ENCODE measurements at places on chromosomes 11 and 22. TPM values are rescaled to one million over a fixed set of nuclear protein-coding genes. Genes with fewer than 3 reads are reported as not detected.

The KRTAP5-11 gene
- not detected for total RNA-seq

The OR4D5 gene
- total RNA-seq, result not detected

The TEF gene
- 12.0 TPM for total RNA-seq

The TMEM191C gene
- 8.3 TPM for total RNA-seq

The OR52E8 gene
- not detected for total RNA-seq

The SLC22A8 gene
- total RNA-seq, result not detected

DNA sequence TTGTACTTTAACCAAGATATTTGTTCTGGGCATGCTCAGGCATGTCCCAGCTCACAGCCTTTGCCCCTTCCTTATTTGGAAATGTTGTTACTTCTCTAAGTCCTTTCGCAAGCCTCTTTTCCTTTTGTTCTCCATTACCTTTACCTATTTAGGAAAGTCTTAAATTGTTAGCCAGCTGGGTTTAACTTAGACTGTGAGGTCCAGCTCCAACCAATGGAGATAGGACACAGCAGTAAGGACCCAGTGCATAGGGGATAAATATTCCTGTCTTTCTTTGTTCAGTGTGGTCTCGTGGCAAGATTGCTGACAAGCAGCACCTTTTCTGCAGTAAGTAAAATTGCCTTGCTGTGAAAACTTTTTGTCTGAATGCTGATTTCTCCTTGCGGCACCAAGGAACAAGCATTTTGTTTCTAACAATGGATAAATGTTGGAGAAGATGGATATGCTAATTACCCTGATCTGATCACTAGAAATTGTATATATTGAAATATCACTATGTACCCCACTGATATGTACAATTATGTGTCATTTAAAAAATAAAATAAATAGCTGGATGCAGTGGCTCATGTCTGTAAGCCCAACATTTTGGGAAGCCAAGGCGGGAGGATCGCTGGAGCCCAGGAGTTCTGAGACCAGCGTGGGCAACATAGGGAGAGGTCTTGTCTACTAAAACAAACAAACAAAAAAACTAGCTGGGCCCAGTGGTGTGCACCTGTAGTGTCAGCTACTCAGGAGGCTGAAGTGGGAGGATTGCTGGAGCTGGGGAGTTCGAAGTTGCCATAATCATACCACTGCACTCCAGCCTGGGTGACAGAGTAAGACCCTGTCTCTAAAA lies 31.9 kb upstream of the FTH1 start:
- no peak for DNase-seq

DNA sequence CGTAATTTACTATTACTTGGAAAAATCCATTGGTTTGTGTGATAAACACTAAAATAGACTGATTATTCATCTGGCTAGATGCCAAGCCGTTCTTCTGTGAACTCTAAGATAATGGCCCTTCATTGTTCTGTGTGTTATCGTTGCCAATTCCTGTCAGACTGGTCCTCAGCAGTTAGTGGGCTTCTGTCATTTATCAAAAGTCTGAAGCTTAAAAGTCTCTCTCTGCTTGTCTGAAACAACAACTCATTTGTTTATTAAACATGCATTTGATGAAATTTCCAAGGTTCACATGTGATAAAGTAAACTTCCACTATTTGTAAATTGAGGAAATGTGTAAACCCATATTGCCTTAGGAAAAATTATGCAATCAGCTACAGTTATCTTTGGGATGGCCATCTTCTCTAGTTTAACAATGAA lies 21.1 kb upstream of the RDX start:
- DNase-seq, result no peak

GRCh38 chr11:45596571-45596970 lies 68.9 kb downstream of the CHST1 start:
- no peak for DNase-seq

DNA sequence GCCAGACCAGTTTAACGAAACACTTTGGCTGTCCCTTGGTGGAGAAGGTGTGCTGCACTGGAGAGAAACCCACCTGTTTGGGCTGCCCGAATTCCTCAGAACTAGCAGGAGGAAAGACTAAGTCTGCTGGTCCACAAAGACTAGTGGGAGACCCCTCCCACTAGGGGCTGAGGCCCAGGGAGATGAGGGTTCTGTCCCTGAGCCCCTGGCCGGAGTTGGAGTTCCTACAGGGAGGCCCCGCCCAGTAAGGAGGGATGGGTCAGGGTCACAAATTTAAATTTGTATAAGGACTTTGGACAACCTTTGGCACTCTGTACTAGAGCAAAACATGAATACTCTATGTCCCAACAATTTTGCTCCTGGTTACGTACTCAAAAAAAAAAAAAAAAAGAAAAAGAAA lies 200.8 kb upstream of the C11orf87 start:
- no peak for DNase-seq

- DNase-seq, result no peak
Measured at GRCh38 chr11:16266021-16266420, 90.3 kb downstream of the SOX6 start.

DNA sequence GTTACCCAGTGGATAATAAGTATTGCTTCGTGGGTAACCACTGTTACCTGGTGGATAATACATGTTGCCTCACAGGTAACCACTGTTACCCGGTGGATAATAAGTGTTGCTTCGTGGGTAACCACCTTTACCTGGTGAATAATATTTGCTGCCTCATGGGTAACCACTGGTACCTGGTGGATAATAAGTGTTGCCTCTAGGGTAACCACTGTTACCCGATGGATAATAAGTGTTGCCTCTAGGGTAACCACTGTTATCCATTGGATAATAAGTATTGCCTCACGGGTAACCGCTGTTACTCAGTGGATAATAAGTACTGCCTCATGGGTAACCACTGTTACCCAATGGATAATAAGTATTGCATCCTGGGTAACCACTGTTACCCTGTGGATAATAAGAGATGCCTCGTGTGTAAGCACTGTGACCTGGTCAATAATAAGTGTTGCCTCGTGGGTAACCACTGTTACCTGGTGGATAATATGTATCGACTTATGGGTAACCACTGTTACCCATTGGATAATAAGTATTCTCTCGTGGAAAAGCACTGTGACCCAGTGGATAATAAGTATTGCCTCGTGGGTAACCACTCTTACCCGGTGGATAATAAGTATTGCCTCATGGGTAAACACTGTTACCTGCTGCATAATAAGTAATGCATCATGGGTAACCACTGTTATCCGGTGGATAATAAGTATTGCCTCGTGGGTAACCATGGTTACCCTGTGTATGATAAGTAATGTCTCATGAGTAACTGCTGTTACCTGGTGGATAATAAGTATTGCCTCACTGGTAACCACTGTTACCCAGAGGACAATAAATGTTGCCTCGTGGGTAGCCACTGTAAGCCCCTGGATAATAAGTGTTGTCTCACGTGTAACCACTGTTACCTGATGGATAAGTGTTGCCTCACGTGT lies 20.1 kb upstream of the NXPE4 start:
- DNase-seq, result no peak

GRCh38 chr11:59141673-59142460 lies 789 bp upstream of the FAM111A start:
- no peak for DNase-seq

- DNase-seq, result no peak
Measured at GRCh38 chr22:47395481-47395880, 633.0 kb downstream of the TBC1D22A start.

DNA sequence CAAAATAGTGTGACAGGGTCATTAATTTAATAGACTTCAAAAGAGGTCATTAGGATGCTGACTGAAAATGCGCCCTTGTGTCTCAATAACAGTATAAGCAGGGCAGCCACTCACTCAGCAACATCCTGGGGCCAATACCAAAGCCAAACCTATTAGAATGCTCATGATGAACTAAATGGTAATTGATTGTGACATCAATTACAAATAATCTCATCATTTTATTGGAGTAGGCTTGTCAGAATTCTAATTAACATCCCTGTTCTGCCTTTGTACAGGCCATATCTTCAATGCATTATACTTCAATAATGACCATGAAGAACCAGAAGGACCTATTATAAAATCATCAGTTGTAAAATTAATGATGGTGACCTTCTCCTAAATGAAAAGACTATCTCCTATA lies 64.2 kb downstream of the DNAJC24 start:
- no peak for DNase-seq

DNA sequence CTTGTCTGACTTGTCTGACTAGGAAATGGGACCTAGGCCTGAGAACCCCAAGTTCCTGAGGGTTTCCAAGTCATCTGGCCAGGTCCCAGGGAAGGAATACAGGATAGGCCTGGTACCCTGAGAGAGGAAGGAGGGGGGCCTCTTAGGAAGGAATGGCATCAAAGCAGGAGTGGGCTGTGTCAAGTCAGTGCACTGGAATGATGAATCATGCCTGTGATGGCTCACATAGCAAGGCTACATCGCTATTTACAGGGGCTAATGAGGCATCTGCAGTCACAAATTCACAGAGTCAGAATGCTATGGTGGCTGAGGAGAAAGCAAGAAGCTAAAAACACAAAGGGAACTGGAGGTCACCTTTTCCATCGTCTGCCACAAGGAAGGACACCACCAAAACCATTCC lies 247.3 kb downstream of the NXPE2 start:
- DNase-seq, result no peak
